GM03348 (cell line): ENCODE measurements at places on chromosomes 11 and 22.

GRCh38 chr11:22491555-22492225 is 133.9 kb downstream of the FANCF start:
- peak; percentile 58 for DNase-seq

GRCh38 chr11:75337195-75337654 is 14.2 kb downstream of the ARRB1 start:
- DNase-seq, result peak; percentile 51

GRCh38 chr11:6736495-6737121 is 35.2 kb downstream of the OR2AG2 start:
- DNase-seq, result no peak

DNA sequence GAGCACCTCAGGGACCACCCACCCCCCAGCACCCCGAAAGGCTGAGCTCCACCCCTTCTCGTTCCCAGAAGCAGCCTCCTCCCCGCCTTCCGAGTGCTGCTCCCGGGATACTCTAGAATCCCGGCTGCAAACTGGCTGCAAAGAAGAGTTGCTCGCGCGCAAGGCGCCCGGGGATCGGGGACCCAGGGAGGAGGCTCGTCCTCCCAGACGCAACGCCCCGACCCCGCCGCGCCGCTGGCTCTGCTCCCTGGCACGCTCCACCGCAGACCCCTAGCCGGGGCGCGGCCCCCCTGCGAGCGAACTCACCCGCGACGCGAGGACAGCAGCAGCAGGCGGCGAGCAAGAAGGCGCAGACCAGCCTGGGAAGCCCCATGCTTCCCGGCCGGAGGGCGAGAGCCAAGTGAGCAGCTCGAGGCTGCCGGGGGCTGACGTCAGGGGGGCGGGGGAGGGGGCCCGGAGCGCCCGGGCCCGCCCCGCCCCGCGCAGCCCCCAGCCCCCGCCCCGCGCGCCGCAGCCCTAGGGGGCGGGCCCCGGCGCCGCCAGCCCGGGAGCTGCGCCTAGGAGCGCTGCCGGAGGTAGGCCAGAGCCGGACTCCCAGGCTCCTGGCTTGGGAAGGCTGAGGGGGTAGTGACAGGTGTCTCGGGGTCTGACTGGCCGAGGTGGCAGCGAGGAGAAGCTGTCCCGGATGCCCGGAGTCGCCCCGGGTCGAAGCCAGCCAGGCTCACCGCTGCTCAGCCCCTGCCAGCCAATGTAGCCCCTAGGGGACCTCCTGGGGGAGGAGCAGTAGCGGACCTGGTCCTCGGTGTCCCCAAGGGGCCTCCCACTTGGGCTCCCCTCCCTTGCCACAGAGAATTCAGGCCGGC is at the start of gene MCAM:
Gene MCAM, minus strand, starts transcription at position 402 of the 863 bp plus-strand sequence. Its CDS starts 29 bp downstream, at position 373.
- peak; percentile 55 for DNase-seq

- no peak for DNase-seq
Measured at GRCh38 chr11:3102641-3102921, 45.4 kb upstream of the CARS1 start.

GRCh38 chr11:69971741-69972140 is 106.4 kb upstream of the ANO1 start:
- DNase-seq, result no peak

- no peak for DNase-seq
Measured at GRCh38 chr11:36438126-36438525, 71.9 kb downstream of the TRAF6 start.

GRCh38 chr11:35057926-35058668 is 80.9 kb upstream of the CD44 start:
- DNase-seq, result no peak

DNA sequence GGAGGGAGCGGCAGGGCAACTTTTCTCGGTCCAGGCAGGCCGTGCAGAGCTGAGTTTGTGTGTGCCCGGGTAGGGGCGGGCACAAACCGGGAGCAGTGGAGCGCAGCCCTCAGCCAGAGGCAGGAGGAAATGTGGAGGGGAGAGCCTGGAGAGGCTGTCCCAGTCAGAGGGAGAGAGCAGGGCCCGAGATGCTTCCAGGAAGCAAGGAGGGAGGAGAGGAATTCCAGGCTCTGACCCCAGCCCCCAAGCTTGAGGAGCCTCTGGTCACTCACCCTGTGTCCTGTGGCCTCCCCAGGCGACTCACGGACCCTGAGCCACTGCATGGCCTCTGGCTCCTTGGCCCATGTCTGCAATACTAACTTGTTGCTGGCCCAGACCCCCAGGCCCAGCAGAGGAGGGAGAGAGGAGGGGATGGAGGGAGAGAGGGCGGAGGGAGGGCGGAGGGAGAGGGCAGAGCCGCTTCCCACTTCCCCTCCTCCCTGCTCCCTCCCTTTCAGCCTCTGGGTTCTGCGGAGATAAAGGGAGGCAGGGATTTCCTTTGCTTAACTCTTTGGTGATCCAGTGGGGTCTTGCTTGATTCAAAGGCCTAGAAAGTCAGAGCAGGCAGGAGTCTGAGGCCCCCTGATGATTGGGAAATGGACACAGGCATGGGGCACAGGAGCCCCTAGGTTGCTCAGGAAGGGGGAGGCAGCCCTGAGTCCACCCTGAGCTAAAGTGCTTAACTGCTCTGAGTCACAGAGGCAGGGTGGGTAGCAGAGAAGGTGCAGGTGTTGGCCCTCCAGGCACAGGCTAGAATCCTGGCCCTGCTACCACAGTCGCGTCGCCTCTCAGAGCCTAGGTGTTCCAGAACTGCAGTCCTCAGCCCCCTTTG is at the start of gene C1QTNF6:
Gene C1QTNF6, minus strand, starts transcription at position 357 of the 871 bp plus-strand sequence. Its CDS starts 34 bp downstream, at position 323.
- peak; percentile 63 for DNase-seq

DNA sequence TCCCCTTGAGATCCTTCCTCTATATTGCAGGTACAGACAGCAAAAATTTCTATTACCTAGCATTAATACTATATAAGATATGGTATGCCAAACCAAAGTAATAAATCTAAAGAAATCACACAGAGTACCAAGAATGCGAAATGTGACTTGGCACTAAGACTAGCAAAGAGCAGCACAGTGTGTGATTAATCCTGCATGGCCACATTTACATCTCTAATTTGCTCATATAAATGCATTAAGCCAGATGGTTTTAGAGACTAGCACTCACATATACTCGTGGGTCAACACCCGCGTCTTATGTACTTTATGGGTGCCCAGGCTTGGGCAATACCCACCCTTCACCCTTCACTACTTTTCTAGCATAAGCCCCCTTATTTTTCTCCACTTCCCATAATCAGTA is 213.2 kb downstream of the TTC28 start:
- DNase-seq, result no peak

DNA sequence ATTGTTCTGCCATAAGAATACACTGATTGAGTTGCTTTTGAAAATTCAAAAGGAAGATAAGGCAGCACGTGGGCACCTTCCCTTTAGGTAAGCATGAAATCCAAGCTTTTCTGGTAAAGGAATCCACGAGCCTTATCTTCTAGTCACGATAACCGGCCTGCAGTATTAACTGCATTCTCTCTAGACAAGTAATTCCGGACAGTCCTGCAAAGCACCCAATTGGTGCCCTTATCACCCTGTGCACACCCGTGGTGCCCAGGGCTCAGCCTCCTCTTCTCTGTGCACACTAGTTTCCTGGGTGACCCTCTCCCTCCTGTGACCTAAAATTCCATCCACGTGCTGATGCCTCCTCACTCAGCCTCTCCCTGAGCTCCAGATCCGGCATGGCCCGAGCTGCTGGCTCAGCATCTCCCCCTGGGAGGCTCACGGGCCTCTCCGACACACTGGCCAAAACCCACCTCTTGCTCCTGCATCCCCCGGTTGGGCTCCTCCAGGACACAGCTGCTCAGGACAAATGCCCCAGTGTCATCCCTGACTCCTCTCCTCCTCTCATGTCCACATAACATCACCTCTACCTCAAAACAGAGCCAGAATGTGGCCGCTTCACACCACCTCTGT is 63.7 kb downstream of the PACSIN2 start:
- no peak for DNase-seq

GRCh38 chr11:123628936-123629683 is 25.3 kb downstream of the SCN3B start:
- DNase-seq, result peak; percentile 48

DNA sequence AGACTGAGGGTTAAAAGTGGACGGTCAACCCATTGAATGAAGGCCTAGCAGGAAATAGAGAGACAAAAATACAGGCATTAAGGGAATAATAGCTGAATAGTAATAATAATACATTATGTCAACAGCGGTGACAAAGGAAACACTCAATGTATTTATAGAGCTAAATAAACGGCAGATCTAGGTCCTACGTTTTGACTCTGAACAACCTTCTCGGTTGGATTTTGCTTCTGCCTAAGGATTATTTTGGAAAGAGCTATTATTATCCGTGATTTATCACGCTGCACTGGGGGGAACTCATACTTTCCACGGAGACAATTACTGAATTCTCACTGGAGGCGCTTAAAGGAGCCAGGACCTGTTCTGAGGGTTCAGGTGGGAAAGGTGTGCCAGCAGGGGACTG is 118.2 kb upstream of the KIRREL3 start:
- DNase-seq, result no peak

GRCh38 chr22:47848184-47848920 is 1085.9 kb downstream of the TBC1D22A start:
- DNase-seq, result no peak

DNA sequence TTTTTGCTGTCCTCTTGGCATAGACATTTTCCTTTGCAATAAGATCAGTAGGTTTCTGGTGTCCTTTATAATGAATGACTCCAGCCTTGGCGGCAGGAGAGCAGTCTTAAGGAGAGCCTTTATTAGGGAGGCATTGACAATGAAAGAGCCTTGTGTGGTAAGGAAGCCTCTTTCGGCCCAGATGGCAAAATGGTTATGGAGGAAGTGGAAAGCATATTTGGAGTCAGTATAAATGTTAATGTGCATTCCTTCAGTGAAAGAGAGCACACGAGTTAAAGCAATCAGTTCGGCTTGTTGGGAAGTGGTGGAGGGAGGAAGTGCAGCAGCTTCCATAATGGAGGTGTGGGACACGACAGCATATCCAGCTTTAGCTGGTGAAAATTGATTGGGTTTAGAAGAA is 18.1 kb upstream of the ANO1 start:
- DNase-seq, result no peak

DNA sequence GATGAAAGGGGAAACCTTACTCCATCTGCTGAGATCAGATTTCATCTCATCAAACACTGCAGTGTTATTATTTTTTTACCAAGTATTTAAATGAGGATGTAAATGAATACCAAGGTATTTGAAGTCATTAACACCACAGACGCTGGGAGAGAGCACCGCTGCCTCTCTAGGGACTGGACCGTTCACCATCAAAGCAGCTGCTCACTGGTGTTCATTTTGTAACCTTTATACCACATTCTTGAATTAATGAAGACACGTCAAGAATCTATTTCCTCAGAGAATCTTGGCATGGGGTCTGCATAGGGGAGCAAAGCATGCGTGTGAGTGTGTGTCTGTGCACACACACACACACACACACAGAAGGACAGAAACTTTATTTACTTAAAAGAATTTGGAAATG is 15.6 kb downstream of the SIAE start:
- no peak for DNase-seq

DNA sequence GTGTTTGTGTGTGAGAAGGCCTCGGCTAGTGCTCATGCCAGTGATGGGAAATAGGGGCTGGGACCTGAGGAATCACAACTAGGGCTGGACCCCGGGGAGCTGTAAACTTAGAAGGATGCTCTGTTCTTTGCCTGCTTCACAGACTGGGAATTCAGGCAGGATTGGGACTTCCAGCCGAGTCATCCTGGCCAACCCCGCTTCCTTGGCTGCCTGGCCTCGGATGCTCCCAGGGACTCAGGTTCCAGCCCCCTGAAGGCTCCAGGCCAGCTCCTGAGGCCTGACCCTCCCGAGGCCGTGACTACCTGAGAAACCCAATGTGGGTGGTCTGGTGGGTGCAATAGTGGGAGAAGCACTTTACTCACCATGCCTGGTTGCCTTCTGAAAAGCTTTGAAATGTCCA is 44.7 kb downstream of the IRAG1 start:
- no peak for DNase-seq

DNA sequence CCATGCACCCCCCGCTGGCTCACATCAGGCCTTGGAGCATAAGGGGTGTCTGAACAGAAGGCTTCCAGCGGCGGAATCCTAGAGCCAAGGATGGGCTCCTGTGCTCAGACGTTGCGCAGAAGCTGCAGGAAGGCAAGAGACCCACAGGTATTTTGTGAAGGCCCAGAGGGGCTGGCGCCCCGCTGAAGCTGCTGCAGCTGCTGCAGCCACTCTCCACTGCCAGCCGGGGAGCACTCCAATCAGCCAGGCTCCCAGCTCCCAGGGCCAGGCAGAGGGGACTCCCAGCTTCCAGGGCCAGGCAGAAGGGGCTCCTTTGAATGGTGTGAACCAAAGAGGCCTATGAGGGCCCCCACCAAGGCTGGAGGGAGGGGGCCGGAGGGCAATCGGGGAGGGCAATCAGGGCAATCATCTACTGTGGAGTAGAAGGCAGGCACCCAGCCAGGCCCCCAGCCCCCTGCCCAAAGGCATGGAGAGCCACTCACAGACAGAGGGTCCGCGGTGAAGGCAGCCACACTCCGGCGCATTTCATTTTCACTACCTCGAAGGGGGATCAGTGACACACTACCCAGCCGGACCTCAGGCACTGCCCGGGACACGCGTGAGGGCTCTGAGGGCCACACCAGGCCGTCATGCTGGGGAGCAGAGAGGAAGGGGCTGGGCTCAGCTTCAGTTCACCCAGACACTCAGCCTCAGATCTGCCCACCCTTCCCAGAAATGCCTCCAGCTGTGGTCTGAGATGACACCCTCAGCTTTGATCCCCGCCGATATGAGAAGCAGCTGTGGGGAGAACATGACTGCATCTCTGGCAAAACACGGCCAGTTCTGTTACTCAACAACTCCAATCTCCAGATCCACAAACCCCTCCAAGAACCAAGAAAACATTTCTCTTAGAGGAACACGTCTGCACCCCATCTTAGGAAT is 11.6 kb upstream of the PDE2A start:
- peak; percentile 84 for DNase-seq

DNA sequence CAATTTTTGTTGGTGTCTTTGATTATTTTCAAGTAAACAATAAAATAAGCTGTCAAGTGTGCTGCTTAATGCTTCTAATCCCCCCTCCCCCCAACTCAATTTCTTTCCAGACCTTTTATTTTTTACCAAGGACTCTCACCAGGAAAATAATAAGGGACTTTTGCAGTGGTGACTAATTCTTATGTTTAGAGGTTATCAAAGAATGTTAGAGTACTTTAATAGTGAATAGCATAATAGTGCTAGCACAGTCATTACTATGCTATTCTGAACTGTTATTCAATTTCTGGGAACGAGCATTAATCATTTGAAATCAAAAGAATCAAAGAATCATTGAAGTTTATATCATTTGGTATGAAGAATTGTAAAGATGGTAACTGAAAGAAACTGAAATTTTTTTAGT is 251.4 kb downstream of the DDX10 start:
- DNase-seq, result peak; percentile 13

DNA sequence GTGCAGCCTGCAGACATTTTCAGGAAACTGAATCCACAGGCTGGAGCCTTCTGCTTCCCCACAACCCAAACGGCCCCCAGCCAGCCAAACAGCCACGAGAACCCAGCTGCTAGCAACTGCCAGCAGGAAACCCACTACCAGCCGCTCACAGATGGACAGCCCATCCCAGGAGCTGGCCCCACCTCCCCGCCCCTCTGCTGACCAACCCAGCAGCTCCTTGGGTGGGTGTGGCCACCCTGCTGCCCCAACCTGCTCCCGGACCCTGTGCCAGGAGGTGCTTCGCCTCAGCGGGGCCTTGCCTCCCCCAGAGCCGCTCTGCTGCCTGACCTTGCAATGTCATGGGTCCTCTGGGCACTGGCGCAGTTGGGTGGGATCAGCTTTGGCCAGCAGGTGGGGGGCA is 8.2 kb upstream of the CCDC188 start:
- no peak for DNase-seq
